ENCODE measurements at places on chromosomes 3 and 15.

- DNase-seq: no peak
Measured at GRCh38 chr3:106582151-106582550, 713.3 kb upstream of the CBLB start.

DNA sequence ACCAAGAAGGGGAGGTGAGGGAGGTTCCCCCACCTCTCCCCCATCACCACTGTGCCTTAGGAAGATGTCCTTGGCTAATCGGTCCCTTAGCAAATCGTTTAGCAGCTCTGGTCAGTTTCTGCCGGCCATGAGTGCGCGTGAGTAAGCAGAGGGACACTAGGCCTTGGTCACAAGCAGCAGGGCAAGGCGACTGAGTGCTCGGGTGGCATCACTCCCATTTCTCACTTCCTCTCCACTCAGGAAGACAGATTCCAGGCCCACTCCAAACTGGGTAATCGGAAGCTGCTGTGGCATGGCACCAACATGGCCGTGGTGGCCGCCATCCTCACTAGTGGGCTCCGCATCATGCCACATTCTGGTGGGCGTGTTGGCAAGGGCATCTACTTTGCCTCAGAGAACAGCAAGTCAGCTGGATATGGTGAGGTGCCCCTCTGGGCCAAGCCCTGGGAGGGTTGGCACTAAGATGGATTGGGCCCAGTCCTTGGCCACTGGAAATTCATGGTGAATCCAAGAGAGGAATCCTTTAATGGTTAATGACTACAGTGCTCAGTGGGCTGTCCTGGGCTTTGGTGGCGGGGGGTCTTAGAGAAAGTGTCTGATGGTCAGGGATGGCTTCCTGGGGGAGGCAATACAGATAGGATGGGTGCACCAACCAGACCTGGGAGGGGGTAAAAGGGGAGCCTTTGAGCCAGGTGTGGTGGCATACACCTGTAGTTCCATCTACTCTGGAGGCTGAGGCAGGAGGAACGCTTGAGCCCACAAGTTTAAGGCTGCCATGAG, 4.0 kb downstream of the PARP3 start:
- no peak for DNase-seq

- DNase-seq: no peak
Measured at GRCh38 chr15:93035092-93035915, 53.7 kb downstream of the RGMA start.

GRCh38 chr3:38327335-38328009, 19.1 kb upstream of the XYLB start:
- DNase-seq: no peak

- DNase-seq: no peak
Measured at GRCh38 chr3:13568515-13569028, 19.6 kb downstream of the FBLN2 start.

- DNase-seq: no peak
Measured at GRCh38 chr3:108021533-108021932, 69.3 kb downstream of the CD47 start.
